Activated CD4-positive, alpha-beta T cell treated with anti-CD3 and anti-CD28 coated beads for 36 hours (primary cell): ENCODE measurements at places on chromosomes 2 and 18.

DNA sequence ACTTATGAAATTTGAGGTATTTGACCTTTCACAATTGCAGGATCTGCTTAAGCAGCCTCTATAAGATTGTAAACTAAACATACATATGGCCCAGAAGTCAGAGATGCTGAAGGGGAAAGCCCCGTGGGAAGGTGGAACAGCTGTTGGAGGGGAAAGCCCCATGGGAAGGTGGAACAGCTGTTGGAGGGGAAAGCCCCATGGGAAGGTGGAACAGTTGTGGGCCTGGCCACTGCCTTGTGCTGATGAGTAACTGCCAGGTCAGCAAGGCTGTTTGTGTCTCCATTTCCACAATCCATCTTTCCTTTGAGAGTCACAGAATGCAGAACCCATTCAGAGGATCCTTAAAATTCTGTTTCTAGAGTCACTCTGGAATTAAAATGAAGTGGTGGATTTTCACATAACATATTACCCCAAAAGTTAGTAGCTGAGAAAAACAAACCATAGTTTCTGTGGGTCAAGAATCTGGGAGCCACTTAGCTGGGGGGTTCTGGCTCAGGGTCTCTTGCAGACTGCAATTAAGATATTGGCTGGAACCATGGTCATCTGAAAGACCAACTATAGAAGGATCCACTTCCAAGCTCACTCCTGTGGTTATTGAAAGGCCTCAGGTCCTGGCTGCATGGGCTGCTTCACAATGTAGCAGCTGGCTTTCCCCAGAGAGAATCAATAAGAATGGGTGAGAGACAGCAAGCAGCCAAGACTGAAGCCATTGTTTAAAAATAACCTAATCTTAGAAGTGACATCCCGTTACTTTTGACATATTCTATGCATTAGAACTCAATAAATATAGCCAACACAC is 86.6 kb upstream of the CAVIN2 start:
- peak; percentile 57 for DNase-seq

DNA sequence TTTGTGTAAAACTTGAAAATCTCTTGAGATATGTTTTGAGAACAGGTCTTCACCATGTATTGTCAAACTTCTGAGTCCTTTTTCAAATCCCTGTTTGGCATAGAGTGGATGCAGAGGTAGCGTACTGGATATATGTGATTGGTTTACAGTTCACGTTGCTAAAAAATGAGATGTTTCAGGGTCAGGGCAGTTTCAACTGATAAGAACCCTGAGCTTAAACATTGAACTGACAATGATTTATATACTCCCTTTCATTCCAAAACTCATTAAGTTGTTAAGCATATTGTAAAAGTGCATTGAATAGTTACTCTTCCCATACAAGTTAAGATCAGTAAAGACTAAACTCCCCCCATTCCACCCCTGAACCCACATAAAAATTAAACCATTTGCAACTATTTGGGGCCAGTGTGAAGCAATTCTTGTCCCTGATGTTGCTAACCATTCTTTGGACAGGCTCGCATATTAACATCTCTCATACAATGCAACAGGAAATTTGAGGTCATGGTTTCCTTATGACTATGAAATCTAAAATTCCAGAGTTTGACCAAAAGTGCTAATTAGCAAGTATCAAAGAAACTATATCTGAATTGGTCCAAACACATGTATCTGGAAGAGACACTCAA is 470.9 kb upstream of the ACVR2A start:
- DNase-seq, result no peak

DNA sequence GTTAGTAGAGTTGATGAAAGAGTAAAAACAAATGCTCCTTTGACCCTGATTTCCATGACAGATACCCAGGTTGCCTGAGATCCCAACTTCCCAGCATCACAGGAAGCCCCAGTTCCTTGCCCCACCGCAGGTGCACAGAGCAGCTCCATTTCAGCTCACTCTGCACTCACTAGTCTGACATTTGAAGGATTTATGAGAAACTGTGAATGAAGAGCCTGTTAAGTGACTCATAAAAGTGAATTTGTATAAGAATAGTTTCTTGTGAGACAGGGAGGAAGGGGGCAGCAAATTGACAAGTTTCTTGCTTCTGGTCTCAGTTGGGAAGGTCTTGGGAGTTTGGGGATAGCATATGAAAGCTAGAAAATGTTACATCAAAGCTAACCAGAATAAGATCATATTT is 248.7 kb upstream of the ATP5MC3 start:
- DNase-seq, result no peak

- DNase-seq, result no peak
Measured at GRCh38 chr2:12452185-12452584, 264.6 kb upstream of the TRIB2 start.

DNA sequence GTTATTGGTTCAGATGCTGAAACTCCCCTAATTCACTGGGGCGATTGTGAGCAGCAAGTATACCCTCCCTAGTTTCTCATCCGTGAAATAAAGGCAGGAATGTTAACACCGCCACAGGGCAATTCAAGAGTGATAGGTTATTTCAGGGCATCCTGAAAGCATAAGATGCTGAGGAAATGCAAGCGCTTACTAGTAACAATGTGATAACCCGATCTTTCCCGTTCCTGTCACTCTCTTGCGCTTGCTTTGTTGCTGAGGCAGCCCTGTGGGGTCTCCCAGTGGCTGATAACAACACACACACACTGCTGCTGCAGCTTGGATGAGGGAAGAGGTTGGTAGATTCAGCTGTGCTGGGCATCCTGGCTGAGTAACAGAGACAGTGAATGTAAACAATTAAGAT is 259.3 kb downstream of the AGPS start:
- DNase-seq, result no peak

GRCh38 chr2:120504936-120505705 is 159.2 kb downstream of the INHBB start:
- no peak for DNase-seq

- DNase-seq, result no peak
Measured at GRCh38 chr2:207133458-207133819, 32.3 kb downstream of the KLF7 start.

DNA sequence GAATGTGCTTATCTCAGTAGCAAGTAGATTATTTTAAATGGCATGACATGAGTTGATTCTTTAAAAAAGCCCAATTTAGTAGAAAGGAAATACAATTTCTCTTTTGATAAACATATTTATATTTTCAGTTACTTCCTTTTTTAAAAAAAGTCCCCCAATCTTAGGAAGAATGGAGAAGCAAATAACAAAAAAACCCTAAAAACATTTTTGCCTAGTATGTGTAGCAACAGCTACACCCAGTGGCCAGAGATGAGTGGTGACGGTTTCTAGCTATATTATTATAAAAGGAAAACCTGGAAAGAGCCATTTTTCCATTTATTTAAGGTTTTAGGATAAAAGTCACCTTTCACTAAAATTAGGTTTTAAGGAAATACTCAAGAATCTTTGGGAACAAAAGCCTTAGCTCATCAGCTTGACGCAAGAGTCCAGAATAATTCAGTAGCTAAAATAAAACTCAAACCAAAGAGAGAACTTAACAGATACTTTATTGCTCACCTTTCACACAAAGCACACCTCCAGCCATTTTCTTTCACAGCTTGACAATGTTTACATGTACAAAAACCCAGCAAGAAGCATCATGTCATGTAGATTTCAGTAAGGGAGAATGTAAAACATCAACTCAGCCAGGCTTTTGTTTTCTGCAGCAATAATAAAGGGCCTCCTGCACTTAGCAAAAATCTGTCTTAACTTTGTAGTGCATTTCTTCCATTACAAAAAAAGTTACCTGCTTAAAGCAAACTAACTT is 15.7 kb downstream of the FAM98A start:
- DNase-seq, result peak; percentile 32

- no peak for DNase-seq
Measured at GRCh38 chr18:48728204-48728833, 189.5 kb downstream of the CTIF start.

GRCh38 chr2:129885735-129886134 is 93.7 kb upstream of the RAB6C start:
- no peak for DNase-seq

DNA sequence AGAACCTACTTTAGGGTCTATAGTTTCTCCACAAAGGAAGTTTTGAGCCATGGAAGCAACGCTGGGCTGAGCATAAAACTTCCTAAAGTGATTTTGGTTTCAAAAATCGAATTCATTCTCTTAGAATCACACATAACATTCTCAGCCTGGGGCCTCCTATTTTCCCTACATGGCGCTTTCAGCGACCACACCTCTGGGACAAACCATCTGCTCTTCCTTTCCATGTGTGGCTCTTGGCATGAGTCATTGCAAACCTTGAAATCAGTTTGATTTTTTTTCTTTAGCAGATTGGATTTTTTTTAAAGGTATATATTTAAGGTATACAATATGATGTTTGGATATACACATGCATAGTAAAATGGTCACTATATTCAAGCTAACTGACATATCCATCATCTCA is 72.5 kb upstream of the APCDD1 start:
- no peak for DNase-seq

- DNase-seq, result peak; percentile 75
Measured at GRCh38 chr2:98771721-98772524, 41.0 kb upstream of the MGAT4A start.

DNA sequence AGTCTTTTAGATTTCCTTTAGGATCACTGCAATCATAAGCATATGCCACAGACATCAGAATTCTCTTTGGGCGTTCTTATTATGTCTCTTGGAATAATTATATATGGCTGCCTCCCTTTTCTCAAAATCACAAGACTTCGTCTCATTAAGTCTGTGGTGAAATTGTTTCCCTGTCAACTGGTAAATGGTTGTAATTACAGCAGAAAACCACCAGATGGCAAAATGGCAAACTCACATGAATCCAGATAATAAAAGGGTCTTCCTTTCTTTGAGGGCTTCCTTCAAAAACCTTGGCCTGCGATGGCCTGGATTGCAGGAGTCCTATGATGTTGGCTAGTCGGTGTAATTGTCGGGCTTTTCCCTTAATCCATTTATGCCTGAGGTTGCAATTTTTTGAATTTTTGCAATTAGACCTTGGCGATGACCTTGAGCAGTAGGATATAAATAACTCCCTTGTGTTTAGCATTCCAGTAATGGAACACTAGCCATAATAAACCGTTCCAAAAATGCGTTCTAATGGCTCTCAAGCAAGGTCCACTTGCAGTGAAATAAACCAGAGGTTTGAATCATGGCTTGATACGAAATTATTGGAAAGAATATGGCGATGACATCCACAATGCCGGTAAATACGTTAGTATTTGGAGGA is 656.4 kb downstream of the MBD2 start:
- DNase-seq, result no peak

DNA sequence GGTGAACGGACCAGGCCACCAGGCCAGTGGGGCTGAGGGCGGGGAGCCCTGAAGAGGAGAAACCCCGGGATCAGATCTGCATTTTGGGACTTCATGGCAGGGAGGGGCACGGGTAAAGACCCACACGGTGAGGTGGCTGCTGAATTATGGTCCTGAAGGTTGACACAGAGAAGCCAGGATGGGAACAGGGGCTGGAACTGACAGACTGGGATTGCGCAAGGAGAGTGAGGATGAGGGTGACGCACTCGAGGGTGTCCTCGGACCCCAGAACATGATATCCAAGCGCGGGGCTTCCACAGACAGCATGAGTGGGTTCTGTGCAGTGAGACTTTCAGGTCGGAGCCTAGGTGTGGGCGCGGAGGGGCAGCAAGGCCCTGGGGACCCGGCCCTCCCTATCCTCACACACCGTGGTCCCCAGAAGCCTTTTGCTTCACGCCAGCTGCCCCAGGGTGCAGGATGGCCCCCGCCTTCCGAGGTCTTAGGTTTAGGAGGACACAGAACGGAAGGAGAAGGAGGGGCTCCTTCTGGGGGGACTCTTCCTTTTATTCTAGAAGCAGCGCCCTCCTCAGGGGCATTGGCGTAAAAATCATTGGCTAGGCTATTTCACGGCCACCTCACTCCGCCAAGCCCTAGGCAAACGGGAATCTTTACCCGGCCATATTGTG is 416.8 kb upstream of the HS6ST1 start:
- no peak for DNase-seq

GRCh38 chr2:140422759-140423158 is 1642.6 kb upstream of the NXPH2 start:
- DNase-seq, result no peak

GRCh38 chr2:100818003-100818605 is 1.8 kb upstream of the NPAS2 start:
- DNase-seq, result no peak

DNA sequence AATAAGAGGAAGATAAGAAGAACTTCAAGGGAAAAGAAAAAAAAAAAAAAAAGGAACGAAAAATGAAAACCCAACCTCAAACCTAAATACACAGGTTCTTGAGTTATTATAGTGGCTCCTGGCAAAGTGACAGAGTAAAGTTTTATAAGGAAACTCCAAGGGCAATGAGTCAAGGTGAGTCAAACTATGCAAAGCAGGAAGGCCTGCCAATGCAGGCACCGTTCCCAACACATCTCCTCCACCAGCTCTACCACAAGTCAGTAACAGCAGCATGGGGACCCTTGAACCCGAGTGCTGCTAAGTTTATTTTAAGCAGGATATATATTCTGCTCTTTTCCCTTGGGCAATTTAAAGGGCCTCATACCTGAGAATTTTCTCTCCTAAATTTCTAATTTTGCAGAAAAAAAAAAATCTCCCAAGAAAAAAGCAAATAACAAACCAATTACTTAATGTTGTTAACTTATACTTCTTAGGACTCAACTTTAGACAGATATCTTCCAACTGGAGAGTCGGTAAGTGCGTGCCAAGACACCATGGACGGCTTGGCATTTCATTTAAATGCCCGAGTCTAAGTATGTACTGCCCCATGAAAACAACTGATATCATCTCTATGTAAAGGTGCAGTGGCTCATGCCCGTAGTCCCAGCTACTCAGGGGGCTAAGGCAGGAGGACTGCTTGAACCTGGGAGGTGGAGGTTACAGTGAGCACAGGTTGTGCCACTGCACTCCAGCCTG is 75.7 kb upstream of the TFCP2L1 start:
- DNase-seq, result no peak

- peak; percentile 48 for DNase-seq
Measured at GRCh38 chr2:102839668-102840388, 78.0 kb downstream of the TMEM182 start.

DNA sequence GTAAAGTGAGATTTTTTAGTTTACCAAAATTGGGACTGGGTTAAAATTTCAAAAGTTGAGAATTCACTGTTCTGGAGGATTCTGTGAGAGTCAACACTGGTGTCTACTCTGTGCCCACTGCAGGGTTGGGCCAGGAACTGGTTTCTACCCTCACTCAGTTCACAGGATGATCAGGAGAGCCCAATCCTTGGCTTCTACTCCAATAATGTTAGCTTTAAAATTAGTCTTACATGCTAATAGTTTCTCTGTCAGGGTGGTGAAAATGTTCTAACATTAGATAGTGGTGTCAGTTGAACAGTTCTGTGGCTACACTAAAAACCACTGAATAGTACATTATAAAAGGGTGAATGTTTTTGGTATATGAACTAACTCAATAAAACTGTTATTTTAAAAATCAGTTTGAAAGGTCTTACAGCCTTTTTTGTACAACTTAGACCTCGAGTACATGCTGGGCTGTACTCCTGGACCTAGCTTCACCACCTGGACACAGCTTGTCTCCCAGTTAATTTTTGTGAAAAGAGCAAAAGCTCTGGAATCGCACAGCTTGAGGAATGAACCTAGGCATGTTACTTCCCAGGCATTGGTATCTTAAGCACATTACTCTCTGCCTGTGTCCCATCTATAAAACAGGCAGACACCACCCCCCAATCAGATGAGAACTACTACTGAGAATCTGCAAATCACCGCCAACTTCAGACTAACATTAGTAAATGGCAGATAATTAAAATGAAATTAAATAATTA is 44.4 kb downstream of the ACVR1 start:
- DNase-seq, result no peak

GRCh38 chr2:231692847-231693246 is 15.5 kb upstream of the PTMA start:
- DNase-seq, result no peak
